ENCODE measurements at places on chromosomes 2 and 18. TPM values are rescaled to one million over a fixed set of nuclear protein-coding genes. Genes with fewer than 3 reads are reported as not detected.

GRCh38 chr2:189698020-189698887 is 23.8 kb downstream of the ANKAR start:
- DNase-seq: peak; percentile 73

GRCh38 chr2:98099939-98100743 is 13.2 kb downstream of the VWA3B start:
- DNase-seq: no peak

GRCh38 chr2:239523147-239523953 is 122.5 kb upstream of the HDAC4 start:
- no peak for DNase-seq

DNA sequence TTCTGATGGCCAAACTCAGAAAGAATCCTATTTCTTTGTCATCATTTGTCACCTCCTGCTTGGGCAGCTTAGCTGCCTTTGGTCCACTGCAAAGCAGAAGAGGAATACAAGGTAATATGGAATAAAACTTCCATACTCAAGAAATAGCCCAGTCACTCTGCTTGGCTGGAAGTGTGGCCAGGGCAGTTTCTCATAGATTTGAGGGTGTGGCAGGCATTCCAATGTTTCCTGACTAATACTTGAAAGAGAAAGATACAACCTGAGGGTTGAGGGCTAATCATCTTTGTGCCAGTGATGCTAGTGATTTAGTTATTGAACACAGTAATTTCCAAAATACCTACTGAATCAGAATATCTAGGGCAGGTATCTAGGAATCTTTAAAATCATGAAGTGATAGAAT is 83.1 kb downstream of the FAM161A start:
- no peak for DNase-seq

DNA sequence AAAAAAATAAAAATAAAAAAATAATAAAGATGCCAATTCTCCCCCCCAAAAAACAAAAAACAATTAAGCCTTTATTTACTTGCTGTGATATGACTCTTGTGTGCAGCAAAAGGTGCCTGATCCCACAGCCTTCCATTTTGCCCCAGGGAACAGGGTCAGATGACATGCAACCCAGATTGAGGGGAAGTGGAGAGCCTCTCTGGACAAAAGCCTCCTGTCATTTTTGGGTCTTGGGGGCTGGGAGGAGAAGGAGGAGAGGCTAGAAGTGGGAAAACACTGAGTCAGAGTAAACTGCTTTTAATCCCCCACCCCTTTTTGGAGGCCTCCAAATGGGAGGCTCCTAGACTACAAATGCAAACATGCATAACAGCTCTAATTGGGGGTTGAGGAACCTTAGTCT is 46.6 kb upstream of the SCG2 start:
- DNase-seq: no peak

- no peak for DNase-seq
These were observed 18.3 kb upstream of the NEDD4L start for GRCh38 chr18:58025733-58026132.

Gene UGT1A5
- not detected for polyA plus RNA-seq

DNA sequence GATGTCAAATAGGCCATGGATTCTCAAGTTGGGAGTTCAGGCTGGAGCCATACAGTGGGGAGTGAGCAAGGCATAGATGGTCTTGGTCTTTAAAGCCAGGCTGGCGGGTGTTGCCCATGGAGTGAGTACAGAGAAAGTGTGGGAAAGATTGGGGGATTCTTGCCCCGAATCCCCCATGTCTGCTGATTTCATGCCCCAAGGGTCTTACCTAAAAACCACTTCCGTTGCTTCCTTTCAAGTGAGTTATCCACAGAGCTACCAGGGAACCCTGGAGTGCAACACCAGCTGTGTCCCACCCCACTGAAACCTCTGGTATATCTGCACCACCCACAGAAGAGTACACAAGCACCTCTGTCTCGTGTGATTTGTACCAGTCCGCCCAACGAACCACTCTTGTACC is 31.4 kb downstream of the FHOD3 start:
- DNase-seq: no peak

GRCh38 chr2:118061135-118061955 is 26.9 kb upstream of the INSIG2 start:
- DNase-seq: peak; percentile 36

- DNase-seq: peak; percentile 41
These were observed 81.5 kb downstream of the PIGN start for GRCh38 chr18:62105376-62105775.

DNA sequence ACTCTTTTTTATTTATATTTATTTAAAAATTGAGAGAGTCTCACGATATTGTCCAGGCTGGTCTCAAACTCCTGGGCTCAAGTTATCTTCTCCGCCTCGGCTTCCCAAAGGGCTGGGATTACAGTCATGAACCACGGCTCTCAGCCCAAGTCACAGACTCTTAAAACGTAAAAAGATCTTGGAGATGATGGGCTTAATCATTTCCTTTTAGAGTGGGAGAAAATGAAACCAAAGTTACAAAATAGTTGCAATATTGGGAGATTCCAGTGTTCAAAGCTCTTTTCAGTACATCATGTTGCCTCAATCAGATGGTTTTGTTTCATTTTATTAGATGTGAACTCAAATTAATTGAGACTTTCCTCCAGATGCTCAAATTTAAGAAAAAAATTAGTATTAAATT is 151.4 kb upstream of the XPO1 start:
- no peak for DNase-seq

DNA sequence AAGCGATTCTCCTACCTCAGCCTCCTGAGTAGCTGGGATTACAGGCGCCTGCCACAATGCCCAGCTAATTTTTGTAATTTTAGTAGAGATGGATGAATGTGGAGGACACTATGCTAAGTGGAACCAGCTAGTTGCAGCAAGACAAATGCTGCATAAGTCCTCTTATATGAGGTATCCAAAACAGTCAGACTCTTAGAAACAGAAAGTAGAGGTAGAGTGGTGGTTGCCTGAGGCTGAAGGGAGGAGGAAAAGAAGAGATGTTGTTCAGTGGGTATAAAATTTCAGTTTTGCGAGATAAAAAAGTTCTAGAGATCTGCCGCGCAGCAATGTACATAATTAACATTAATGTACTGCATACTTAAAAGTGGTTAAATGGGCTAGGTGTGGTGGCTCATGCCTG is 145.3 kb upstream of the SPRED2 start:
- DNase-seq: no peak

- DNase-seq: no peak
These were observed 110.6 kb upstream of the DDX18 start for GRCh38 chr2:117703858-117704257.

Gene CHAC2
- polyA plus RNA-seq: 2.7 TPM

Gene HTR2B
- polyA plus RNA-seq: 0.32 TPM

DNA sequence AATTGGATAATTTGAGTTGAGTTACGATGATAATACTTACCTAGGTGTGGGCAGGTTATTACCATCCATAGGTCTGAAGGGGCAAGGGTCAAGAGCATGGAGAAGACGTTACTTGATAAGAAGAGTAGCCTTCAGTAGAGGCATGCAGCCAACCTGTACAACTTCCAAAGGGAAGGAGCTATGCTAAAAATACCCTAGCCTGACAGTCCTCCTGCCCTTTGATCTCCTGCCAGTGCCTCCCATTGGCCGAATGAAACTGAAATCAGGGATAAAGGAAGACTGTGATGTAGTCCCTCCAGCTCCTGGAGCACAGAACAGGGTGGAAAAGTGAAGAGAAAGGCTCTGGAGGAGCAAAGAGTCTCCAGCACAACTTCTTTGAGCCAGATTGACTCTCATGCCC is 487.4 kb downstream of the ADCYAP1 start:
- DNase-seq: no peak

DNA sequence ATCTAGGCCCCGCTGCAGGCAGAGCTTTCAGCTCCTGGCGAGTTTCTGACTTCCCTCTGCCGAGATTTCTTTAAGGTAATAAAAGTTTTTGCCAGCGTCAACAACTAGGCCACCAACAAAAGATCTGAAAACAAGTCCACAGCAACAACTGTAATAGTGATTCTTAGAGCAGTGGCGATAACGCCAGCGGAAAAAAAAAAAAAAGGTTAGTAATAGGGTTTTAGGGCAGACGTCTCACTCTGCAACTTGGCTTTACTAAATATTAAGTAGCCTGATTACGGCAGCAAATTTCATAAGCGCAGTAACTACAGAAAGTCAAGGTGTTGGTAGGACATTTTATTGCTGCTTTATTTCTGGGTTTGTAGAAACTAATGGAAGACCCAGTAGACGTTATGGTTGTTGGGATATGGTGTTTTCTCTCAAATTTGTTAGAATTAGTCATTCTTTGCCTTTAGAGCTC is 481 bp downstream of the SLC30A6 start:
- no peak for DNase-seq

Gene NEU2
- polyA plus RNA-seq: not detected

DNA sequence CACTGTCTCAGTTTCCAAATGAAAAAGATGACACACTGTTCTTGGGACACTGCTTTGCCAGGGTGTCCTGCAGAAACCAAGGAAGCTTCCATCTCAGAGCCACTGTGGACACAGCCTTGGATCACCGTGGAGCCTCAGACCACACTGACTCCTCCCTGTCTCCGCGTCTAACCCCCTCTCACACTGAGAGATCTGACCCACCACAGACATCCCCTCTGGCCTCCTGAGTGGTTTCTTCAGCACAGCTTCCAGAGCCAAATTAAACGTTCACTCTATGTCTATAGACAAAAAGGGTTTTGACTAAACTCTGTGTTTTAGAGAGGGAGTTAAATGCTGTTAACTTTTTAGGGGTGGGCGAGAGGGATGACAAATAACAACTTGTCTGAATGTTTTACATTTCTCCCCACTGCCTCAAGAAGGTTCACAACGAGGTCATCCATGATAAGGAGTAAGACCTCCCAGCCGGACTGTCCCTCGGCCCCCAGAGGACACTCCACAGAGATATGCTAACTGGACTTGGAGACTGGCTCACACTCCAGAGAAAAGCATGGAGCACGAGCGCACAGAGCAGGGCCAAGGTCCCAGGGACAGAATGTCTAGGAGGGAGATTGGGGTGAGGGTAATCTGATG is 113.4 kb upstream of the PKDCC start:
- DNase-seq: peak; percentile 83

Gene SP9
- 0.08 TPM for polyA plus RNA-seq

Gene ARL4C
- 12.7 TPM for polyA plus RNA-seq

- DNase-seq: no peak
These were observed 1.2 kb downstream of the KIAA1328 start for GRCh38 chr18:36830158-36830495.

- DNase-seq: no peak
These were observed 1255.2 kb downstream of the CNTNAP5 start for GRCh38 chr2:125280265-125280664.

DNA sequence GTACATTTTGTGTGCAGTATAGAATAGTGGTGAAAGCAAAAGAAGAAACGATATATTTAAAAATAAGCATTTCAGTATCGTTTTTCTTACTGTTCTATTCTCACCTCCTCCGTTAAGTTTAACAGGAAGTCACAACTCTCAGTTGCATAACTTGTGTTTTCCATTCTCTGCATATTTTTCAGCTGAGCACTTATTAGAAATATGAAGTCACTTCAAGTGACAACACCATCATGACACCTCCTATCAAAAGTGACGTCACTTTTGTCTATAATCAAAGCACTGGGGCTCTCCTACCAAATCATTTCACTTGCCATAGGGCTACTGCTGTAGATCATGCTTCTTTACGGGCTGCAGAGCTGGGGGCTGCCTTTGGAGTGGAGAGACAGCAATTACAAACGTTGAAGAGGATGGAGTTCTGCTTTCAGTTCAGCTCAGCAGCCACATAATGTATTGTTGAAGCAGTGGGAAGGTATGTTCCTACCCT is 36.3 kb downstream of the STAT4 start:
- DNase-seq: peak; percentile 33

Gene GALNT1
- polyA plus RNA-seq: 76.6 TPM

Gene RAD51AP2
- 0.04 TPM for polyA plus RNA-seq

GRCh38 chr2:66699793-66700676 is 265.1 kb downstream of the MEIS1 start:
- no peak for DNase-seq

Gene UGT1A3
- not detected for polyA plus RNA-seq

Gene C1QL2
- not detected for polyA plus RNA-seq

GRCh38 chr18:9032519-9032918 is 70.0 kb upstream of the NDUFV2 start:
- no peak for DNase-seq

Gene RFX8
- 1.9 TPM for polyA plus RNA-seq

Gene ICOS
- polyA plus RNA-seq: 0.04 TPM

GRCh38 chr18:49249521-49249920 is 210.9 kb downstream of the DYM start:
- DNase-seq: peak; percentile 68

DNA sequence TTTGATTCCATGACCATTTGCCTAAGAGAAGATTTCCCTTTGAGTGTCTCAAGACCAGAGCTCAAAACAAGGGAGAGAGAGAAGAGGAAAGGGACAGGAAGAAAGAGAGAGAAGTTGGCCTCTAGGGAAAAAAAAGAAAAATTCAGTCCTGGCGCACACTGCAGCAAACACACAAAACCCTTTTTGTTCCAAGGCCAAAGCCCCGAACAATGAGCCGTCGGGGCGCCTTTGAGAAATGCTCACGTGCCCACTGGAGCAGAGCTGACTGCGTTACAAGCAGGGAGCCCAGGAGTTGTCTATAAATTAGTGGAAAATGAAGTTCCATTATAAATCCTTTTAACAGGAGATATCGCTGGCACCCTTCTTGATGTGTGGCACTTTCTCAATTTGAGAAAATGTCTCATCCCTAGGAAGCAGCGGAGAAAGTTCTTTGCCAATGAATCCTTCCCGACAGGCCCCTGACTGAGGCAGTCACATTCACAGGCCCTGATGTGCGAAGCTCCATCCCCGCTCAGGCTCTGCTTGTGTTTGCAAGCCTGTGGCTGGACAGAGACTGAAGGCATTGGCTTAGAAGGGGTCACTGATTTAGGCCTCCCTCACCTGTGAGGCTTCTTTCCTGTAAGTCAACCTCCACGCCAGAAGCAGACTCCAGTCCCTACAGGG is 32.1 kb upstream of the NCKAP5 start:
- DNase-seq: peak; percentile 44

GRCh38 chr2:50724837-50725236 is 307.1 kb downstream of the NRXN1 start:
- DNase-seq: no peak

GRCh38 chr2:42942214-42942989 is 150.0 kb upstream of the HAAO start:
- no peak for DNase-seq

Gene DNPEP
- 40.5 TPM for polyA plus RNA-seq

Measured in muscle of leg (tissue), 16 donors.